Right forelimb (tissue), 1 donor: ENCODE measurements at places on chromosomes 7 and 10.

GRCh38 chr7:55657654-55658053 lies 85.4 kb upstream of the VOPP1 start:
- DNase-seq: no peak

GRCh38 chr10:121724282-121724681 lies 126.0 kb upstream of the FGFR2 start:
- no peak for DNase-seq

- DNase-seq: no peak
These were observed 207.6 kb downstream of the PHTF2 start for GRCh38 chr7:78006063-78006755.

DNA sequence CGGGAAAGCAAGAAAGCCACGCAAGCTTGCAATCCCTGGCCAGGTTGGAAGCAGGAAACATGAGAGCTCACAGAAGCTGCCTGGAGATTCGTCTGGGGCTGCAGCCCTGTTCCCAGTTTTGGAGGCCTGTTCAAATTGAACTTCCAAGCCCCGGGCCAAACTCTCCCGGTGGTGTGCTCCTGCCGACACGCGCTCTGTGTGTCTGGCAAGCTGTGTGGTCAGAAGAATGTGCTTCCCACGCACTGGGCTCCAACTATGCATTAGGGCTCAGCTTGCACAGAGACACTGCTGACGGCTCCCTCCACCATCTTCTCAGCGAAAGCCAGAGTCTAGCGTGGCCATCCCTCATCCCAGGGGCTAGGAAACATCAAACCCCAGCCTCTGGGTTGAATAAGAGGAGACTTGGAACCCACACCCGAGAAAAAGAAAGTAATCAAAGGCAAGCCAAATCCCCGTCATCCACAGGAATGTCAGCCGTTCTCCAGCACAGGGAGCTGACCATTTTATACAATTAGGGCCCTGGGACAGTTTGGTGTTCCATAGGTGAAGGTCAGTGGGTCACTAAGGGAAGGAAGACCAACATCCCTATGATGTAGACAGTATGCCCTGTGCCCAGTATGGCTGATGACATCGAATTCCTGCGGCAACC lies 107.2 kb downstream of the FGFR2 start:
- DNase-seq: peak; percentile 77

DNA sequence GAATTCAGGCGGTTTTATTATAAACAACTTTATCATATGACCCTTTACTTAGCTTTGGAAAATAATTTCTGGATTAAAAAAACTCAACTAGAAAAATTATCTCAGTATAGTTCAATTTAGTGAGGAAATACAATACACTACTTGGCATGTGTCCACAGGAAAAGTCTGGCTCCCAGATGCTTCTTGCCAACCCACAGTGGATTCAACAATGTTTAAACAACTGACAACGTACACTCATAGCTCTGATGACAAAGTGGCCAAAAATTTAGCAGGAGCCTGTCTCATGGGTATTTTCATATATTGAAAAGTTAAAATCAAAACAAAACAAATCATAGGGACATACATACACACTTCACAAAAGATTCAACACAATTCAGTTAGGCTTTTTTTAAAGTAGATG lies 158.8 kb downstream of the SKAP2 start:
- DNase-seq: no peak

DNA sequence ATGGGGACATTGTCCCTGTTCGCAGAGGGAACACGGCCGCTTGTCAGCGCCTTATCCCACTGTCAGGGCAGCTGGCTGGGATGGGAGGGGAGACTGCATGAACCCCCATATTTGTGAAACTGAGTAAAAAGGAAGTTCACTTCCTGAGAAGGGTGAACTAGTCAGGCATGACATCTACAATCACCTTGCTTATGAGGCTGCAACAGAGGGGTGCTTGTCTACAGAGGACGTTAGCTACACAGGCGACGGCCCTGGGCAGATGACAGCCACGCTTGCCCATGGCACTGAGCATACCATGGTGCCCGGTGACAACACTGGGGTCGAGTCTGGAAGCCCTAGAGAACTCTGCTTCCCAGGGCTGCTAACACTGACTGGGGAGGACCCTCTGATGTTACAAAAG lies 46.0 kb upstream of the KDM7A start:
- no peak for DNase-seq

DNA sequence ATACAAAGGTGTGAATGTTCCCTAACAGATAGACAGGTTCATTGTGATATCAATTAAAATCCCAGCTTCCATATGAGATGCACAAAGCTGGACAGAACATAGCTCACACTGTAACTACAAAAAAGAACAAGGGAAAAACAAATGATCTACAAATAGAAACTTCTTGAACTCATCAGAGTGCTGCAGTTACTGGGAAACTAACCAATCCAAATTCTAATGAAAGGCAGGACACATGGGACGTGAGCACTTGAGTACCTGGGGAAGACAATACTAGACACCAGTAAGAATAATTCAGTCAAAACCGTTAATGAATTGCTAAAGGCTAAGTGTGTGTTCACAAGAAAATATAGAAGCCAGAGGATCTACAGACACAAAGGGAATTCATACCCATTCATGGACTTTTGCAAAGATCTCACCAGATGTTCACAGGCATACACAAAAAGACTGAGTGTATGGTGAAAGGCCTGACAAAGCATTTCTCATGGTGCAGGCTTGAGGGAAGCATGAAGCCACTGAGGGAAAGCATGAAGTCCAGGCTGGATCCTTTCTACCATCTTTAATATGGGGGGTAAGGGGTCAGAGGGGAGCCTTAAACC lies 7.8 kb upstream of the GPR22 start:
- DNase-seq: no peak

- no peak for DNase-seq
These were observed 5.5 kb upstream of the ZNF488 start for GRCh38 chr10:47389619-47390018.

DNA sequence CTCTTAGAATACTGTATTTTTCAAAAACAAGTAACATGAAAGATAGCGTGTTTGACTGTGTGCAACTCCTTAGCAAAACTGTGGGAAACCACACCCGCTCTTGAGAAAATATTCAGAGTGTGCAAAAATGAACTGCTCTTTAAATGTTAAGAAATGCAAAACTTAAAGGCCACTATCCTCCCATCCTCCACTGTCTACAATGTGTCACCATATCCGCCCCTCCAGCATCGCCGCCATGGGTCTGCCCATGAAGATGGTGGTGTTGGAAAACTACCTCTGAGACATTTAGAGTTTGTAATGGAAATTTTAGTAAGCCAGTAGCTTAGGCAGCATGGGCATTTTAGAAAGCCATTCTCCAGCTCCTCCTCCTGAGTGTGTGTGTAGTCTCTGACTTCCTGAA lies 20.1 kb upstream of the NMT2 start:
- DNase-seq: no peak

- DNase-seq: no peak
These were observed 7.8 kb downstream of the PHYH start for GRCh38 chr10:13291821-13292773.

DNA sequence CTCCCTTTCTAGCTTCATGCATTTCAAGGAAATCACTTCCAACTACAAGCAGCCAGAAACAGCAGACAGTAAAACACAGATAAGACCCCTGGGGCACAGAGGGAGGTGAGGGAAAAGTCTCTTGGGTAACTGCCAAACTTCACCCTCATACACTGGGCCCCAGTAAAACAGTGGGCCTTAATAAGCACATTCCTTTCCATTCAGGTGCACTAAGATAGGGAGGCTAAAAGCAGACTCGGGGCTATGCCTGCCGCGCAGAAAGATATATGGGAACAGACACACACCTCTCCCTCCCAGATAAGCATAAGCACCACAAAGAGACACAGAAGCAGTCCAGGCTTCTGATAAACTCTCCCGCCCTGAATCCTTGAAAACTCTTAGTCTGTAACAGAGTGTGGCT lies 117.0 kb downstream of the TYW1B start:
- no peak for DNase-seq

- DNase-seq: no peak
These were observed 22.2 kb upstream of the SH2D4B start for GRCh38 chr10:80515511-80515910.

GRCh38 chr7:138483531-138483930 lies 23.5 kb downstream of the TRIM24 start:
- DNase-seq: no peak

DNA sequence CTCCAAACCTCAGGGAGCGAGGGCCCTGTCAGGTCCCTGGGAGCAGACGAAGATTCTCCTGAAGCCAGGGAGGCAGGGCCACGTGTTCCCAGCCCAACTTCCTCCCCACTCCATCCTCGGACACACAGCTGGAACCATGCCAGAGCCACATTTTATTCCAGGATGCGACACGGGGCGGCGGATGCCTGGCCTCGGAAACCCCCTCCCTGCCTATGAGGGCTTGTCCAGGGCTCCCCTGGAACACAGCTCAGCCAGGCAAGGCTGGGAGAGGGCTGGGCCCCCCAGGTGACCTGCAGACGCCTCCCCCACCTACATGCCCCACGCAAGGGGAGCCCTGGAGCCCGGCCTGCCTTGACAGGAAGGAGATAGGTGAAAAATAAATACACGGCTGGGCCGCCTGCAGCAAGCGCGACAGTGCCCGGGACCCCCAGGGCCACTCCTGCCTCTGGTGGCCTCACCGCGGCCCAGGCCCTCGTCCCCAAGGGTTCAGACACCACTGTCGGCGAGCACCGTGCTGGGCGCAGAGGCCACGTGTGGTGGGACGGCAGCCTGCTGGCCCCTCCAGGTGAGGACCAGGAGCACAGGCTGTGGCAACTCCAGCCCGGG lies 21.5 kb downstream of the GET4 start:
- DNase-seq: no peak

DNA sequence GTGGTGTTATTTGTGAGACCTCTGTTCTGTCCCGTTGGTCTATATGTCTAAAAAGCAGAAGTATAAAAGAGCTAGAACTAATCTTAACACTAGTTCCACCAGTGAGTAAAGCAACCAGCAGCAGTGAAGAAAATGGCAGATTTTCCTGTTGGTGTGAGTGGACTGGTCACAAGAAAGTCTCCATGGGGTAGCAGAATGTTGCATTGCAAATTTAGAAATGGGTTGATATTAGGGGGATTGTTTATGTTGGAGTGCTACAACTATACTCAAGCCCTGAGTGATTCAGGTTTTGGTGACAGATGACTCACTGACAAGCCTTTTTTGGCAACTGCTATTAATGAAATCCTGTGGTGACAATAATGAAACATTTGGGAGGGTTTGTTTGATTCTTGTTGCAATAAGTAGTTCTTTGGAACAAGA lies 5.6 kb downstream of the AVL9 start:
- DNase-seq: no peak

- no peak for DNase-seq
These were observed 3.7 kb upstream of the ZFYVE27 start for GRCh38 chr10:97733256-97733655.

DNA sequence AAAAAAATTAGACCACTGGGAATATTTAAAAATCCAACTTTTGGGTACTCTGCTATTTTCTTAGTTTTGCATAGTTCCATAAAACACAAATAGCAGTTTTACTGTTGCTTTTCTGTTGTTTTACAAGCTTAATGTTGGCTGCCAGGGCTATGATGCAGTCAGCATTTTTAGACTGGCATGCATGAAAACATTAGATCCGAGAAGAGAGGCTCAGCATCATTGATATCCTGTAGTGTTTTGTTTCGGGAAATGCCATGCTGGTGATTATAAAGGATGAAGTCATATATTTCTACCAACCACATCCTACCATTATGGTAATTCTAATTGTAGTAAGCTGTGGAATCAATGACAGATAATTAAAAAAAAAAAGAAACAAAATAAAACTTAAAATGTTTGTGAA lies 104.6 kb downstream of the MBL2 start:
- DNase-seq: no peak

DNA sequence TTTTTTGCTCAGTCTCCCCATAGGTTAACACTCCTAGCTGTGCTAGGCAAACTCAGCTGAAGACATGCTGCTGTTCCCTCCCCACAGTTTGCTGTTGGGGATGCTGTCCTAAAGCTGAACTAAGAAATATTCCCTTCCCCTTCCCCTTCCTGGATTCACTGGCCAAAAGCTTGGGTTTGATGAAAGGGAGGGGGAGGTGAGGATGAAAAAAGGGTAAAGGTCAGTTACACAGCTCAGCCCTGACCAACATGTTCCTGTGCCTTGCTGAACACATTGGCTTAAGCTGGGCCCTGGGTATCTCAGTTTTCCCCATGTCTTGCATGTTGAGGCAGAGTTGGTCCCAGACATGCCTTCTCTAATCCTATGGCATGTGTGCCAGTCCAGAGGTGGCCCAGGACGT lies 15.3 kb downstream of the CCM2 start:
- no peak for DNase-seq
